CD4-positive, alpha-beta T cell treated with Interleukin-12 subunit alpha and Interleukin-12 subunit beta, for 1 hour (primary cell): ENCODE measurements at places on chromosomes 2 and 18.
A peak's percentile ranks its signal among the peaks of the same experiment; 100 is the strongest.

DNA sequence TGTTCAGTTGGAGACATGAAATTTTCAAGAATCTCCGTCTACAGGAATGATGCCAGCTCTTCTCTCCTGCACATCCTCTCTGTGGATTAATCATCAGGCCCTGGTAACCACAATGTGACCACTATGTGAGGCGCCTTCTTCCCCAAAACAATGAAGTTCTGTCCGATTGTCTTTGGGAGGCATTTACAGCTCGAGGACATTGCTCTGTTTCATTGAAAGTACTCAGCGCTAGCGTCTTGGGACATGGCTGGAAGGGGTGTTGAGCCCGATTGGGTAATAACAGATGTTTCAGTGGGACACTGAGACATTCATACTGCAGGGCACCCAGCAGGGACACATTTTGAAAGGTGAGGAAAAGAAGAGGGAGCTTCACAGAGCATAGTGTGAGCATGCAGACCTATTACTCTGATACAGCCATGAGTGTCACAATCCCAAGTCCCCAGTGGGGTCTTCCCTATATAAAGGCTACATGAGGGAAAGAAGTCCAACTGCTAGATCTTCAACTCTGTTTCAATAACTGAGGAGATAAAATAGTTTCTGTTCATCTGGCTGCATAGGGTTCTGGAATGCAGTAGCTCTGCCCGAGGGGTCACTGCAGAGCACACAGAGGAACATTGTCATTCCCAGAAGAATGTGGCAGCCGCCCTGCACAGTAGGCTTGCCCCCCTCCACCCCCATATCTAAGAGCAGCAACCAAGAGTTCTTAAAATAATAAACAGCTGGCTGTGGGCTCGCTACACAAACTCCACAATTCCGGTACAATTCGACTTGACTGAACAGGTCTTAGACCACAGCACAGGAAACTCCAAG is 237.3 kb downstream of the OSR1 start:
- DNase-seq: no peak

- DNase-seq: no peak
Observed at GRCh38 chr2:126843081-126843480, 55.6 kb upstream of the TEX51 start.

DNA sequence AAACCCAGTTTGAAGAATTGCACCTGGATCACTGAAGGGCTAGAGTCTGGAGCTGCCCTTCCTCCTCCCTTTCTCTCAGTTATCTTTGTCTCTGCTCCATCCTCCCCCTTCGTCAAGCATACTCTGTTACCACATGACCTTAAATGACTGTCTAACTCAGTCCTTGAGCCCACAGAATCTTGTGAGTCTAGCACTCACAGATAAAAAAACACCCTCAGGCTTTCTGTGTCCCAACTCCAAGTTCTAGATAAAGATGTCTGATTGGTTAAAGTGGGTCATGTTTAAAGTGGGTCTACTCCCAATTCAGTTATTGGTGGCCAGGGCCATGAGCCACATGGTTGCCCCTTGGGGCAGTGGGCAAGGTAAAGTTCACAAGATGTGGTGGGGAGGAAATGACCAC is 53.5 kb upstream of the CYP1B1 start:
- DNase-seq: no peak

DNA sequence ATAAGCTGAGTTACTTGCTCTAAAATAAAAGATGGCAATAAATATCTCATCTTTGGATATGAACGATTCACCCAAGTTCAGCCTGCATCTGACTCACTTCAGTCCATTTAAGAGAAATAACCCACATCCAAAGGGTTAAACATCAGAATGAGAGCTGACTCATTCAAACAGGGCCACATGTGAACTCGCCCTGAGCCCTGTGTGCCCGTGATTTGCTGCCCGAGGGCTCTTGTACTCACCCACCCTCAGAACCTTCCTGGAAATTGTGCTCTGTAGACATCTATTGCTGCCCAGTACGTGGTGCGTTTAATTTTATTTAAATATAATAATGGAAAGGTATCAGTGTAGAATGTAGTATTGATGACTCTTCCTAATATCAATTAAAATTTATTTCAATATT is 66.9 kb upstream of the RBM44 start:
- peak; percentile 30 for DNase-seq

DNA sequence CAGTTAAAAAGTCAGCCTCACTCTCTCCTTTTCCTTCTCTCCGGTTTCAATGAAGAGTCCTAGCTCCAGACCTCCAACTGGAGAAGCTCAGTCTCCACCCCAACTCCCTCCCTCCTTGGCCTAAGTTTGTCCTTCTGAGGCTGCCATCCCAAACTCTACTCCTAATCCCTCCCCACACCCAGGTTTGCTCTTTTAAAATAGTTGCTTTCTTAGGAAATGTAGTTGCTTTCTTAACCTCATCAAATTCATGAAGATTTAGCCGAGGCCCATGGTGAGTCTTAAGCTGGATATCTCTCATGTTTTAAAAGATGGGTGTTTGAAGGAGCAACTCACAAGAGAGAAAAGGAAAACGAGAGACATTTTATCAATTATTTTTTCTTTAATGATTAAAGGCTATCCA is 937 bp upstream of the LANCL1 start:
- DNase-seq: peak; percentile 10

GRCh38 chr18:45110577-45111501 is 430.2 kb downstream of the SETBP1 start:
- DNase-seq: no peak

DNA sequence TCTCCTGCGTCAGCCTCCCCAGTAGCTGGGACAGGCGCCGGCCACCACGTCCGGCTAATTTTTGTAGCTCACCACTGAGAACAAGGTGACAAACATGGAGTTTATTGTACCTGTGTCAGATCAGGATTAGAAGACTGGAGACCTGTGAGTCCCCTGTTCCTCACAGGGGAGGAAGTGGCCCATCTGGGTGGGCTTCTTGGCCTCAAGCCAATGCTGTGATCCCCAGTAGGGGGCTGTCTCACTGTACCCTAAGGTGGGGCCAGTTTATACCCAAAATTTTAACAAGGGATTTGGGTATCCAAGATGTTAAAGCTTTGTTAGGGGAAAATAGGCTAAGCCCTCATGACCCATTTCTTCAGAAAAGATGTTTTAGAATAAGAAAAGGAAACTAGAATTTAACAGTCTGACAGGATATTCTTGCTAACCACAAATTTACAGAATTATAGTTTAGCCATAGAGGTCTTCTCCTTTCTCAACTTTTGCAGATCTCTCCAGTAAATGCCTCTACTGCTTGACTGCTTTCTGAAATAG is 16.3 kb downstream of the PCBP1 start:
- peak; percentile 44 for DNase-seq

DNA sequence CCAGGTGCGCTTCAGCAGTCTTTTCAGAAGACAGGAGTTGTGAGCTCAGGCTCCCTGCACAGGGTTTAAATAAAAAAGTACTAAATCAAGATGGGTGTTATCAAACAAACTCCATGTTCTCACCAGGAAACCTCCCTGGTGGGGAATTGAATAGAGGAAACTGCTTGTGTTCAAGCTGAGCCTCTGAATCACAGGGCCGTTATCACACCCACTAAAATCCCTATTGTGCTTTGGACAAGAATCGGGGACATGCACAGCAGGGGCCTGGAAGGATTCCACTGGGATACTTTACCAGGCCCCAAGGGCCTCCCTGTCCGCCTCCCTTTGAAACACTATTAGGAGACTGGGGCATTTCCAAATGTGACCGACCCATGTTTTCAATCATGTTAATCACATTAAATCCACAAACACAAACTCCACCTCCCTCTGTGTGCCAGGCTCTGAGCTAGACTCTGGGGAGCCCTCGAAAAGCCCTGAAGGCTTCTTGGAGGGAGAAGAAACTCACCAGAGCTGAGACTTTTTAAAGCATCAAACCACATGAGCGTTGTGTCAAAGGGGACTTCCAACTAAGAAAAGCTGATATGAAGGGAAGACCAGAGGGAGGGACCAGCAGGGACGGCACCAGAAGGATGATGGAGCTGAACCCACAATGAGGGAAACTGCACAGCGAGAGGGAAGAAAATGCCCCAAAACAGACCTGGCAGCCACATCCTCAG is 458.7 kb upstream of the ID2 start:
- no peak for DNase-seq

- DNase-seq: no peak
Observed at GRCh38 chr2:177169810-177170514, 42.6 kb upstream of the HNRNPA3 start.

DNA sequence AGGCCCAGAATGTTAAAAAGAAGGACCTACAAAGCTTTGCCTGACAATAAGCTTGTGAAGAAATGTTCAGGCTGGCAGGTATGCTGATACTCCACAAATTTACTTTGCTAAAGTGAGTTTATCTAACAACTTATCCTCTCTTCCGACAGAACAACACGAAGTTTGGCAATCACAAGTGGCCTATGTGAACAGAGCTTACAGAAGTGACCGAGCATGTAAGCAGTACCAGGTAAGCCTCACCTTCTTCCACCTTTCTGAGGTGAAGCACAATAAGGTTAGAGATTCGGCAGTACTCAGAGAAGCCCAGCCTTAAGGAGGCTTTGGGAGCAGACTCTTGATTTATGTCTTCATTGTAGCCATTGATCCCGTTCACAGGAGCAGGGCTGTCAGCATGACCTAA is 9.0 kb upstream of the LCT start:
- DNase-seq: no peak

GRCh38 chr2:152406119-152406835 is 71.3 kb downstream of the FMNL2 start:
- DNase-seq: no peak

- no peak for DNase-seq
Observed at GRCh38 chr2:70903171-70903570, 32.5 kb upstream of the ATP6V1B1 start.

DNA sequence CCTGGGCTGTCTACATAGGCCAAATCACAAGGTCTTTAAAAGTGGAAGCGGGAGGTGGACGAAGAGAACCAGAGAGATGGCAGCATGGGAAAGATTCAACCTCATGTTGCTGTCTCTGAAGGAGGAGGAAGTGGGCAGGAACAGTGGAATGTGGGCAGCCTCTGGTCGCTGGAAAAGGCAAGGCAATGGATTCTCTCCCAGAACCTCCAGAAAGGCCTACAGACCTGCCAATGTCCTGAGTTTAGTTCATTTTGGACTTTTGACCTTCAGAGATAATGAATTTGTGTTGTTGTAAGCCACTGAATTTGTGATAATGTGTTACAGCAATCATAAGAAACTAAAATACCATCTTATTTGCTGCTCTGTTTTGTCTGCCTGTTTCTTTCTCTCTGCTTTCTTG is 122.5 kb downstream of the RNF152 start:
- no peak for DNase-seq

- DNase-seq: no peak
Observed at GRCh38 chr2:102843764-102844443, 82.1 kb downstream of the TMEM182 start.

DNA sequence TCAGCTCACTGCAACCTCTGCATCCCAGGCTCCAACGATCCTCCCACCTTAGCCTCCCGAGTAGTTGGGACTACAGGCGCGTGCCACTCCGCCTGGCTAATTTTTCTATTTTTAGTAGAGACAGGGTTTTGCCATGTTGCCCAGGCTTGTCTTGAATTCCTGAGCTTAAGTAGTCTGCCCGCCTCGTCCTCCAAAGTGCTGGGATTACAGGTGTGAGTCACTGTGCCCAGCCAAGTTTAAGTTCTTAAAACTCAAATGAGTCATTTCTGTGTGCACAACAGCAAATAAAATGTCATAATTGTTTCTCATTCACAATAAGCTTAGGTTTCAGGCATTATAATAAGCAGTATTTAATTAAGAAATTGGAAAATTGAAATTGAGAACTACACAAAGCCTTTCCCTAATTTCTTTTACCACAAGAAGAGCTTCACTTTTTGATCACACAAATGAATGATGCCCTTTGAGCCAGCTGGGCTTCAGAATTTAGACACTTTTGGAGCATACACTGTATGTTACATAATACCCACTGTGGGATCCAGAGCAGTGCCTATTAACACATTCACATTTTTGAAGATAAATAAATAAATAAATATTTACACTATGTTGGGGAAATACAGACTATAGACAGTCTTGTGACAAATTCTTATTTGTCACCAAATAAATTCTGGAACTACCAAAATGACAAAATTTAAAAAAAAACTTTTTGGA is 8.6 kb upstream of the ME2 start:
- DNase-seq: no peak

DNA sequence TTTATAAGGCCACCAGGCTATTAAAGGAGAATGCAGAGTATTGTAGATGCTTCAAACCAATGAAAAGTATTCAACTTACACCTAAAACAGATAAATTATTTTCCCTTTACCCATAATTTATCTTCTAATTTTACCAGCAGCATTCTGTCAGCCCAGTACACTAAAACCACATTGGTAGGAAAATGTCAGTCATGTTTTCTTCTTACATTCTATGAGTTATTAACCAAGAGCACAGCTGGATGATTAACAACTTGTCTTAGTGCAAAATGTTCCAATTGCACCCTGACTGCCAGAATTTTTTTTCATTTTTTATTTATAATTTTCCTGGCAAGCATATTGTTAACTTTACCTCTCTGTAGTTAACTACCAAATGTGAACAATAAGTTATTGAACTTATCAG is 79.0 kb upstream of the WDR75 start:
- DNase-seq: no peak

- DNase-seq: no peak
Observed at GRCh38 chr2:227455200-227455599, 16.8 kb upstream of the AGFG1 start.

GRCh38 chr18:50724751-50725151 is 95.1 kb downstream of the MRO start:
- no peak for DNase-seq

- no peak for DNase-seq
Observed at GRCh38 chr2:202344178-202344577, 31.9 kb upstream of the BMPR2 start.

DNA sequence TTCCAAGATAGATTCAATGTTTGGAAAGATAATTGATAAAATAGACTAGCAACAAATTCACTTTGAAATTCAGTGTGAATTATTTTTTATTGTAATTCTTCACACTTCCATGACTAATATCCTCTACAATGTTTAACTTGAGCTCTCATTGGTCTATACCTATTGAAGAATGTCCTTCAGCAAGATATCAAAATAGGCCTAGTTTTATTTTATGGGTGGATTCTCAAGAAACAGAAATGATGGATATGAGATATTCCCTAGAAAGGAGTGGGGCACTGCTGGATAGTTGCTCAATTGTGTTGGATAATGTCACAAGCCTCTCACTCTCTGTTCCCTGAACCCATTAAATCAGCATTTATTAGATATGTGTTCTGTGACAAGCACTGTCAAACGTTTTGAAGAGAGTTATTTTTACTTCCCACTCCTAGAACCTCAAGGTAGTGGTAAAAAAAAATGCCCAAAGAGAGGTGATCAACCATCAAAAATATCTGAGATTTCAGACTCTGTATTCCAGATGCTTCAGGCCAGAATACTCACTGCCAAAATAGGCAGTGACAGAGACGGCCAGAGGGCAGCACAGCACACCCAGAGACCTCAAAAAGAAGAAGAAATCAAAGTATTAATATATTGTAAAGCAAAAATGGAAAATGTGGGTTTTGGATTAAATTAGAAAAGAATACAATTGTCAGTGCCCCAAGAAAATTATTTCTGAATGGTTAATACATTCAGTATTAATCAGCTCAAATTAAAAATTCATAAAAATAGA is 87.5 kb downstream of the TRIB2 start:
- DNase-seq: no peak

- DNase-seq: no peak
Observed at GRCh38 chr2:70546885-70547284, 6.7 kb downstream of the TGFA start.

- DNase-seq: no peak
Observed at GRCh38 chr2:88757025-88757424, 65.6 kb downstream of the RPIA start.

- DNase-seq: no peak
Observed at GRCh38 chr2:128435576-128436478, 117.2 kb upstream of the HS6ST1 start.
